Progenitor cell of endocrine pancreas (in vitro differentiated cells): ENCODE measurements at places on chromosomes 1 and 21. TPM values are rescaled to one million over a fixed set of nuclear protein-coding genes. Genes with fewer than 3 reads are reported as not detected.

C2CD2 gene
- 24.8 and 26.3 TPM in 2 replicates for total RNA-seq

GRCh38 chr1:152515434-152515783 is 1.1 kb downstream of the CRCT1 start:
- DNase-seq, result no peak

- no peak for DNase-seq
Measured at GRCh38 chr1:37479255-37480124, 5.1 kb downstream of the ZC3H12A start.

DNA sequence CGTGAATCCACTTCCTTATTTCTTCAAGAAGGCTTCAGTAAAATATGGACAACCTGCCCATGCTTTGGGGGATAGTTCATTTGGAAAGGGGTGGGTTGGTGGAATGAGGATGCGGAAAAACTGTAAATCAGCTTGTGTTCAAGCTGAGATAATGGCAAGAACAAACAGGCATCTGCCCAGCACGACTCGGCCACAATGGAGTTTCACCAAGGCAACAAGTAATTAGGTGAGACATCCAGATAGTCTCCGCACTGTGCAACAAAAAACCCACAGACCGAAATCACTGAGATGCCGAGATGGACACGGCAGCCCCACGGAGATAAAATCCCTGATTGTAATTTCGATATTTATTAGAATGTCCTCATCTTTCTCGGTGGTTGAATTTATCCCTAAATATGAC is 455.2 kb downstream of the AJAP1 start:
- no peak for DNase-seq

GRCh38 chr1:31376375-31377134 is 3.7 kb upstream of the FABP3 start:
- DNase-seq, result no peak

DNA sequence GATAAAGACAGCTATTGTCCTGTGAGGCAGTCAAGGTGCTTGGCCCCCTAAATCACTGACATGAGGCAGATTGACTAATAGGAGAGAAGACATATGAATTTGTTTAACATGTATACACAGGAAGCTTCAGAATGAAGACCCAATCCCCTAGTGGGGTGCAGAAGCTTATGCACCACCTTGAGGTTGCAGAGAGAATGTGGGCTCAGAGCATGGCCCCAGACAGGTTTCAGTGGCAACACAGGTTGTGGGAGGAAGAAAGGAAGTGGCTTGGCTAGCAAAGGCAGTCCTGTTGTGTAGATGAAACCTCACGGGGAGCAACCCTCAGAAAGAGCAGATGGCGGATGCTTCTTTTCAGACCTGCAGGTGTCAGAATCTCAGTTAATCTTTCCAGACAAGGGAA is 37.0 kb upstream of the PARP1 start:
- DNase-seq, result no peak
